ENCODE measurements at places on chromosomes 6 and 20. TPM values are rescaled to one million over a fixed set of nuclear protein-coding genes. Genes with fewer than 3 reads are reported as not detected.

SUMO4 gene
- total RNA-seq: not detected

FLRT3 gene
- total RNA-seq: 1.8 TPM

AGER gene
- total RNA-seq: 1.5 TPM

RIPOR2 gene
- not detected for total RNA-seq

All from A549 treated with RU486 at 1 μM for 4 hours (cell line).